Psoas muscle (tissue), 8 donors: ENCODE measurements at places on chromosomes 1 and 21. TPM values are rescaled to one million over a fixed set of nuclear protein-coding genes. Genes with fewer than 3 reads are reported as not detected.
A peak's percentile ranks its signal among the peaks of the same experiment; 100 is the strongest.

The PTPN7 gene
- polyA plus RNA-seq = 0.17 TPM

The GPR161 gene
- 0.46 TPM for polyA plus RNA-seq

The PTGFR gene
- 0.13 TPM for polyA plus RNA-seq

The NEXN gene
- polyA plus RNA-seq = 31.6 TPM

The S100B gene
- 1.7 TPM for polyA plus RNA-seq

The ELF3 gene
- 0.25 TPM for polyA plus RNA-seq

DNA sequence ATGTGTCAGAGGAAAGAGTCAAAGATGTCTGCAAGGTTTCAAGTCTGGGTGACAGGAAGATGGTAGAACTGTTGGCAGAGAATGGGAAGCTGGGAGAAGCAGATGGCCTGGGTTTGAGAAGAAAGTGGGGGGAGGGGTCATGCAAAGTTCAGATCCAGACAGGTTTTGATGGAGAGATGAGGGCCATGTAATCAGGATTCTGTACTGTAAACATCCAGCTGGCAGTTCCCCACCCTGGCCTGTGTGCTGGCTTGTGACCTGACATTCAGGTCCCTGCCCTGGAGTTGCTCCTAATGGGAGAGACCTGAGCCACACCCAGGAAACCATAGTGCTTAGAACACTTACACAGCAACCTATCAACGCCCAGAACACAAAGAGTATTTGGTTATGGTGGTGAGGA lies 15.6 kb upstream of the ETV3 start:
- no peak for DNase-seq

- DNase-seq = no peak
Measured at GRCh38 chr21:46253610-46254124, 25.1 kb upstream of the LSS start.

DNA sequence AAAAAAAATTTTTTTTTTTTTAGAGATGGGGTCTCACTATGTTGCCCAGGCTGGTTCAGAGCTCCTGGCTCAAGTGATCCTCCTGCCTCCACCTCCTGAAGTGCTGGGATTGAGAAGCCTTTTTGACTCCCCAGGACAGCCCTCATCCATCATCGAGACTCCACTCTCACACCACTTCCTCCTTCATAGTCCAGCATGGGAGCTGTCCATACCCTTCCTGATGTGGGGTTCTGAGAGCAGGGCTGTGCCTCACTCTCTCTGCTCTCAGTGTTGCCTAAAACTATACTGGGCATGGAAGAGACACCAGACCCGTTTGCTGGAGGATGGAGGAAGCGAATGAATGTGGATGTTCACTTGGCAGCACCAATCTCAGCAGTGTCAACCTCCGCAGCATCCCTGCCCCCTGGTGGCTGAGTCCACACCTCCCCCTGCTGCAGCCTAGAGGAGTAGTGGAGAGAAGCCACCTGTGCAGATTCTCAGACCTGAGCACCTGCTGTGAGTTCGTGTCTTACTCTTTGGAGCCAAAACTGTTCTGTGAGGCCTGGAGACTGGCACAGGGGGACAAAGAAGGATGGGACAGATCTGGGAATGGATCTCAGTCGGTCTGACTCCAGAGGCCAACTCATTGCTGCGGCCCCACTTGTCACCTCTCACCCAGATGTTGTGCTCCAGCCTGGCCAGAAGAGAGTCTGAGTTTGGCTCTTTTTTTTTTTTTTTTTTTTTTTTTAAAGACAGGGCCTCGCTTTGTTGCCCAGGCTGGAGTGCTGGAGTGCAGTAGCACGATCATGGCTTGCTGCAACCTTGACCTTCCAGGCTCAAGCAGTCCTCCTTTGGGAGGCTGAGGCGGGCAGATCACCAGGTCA lies 17.7 kb downstream of the TINAGL1 start:
- peak; percentile 85 for DNase-seq

- DNase-seq = no peak
Measured at GRCh38 chr1:51729824-51730301, 113.0 kb downstream of the OSBPL9 start.

DNA sequence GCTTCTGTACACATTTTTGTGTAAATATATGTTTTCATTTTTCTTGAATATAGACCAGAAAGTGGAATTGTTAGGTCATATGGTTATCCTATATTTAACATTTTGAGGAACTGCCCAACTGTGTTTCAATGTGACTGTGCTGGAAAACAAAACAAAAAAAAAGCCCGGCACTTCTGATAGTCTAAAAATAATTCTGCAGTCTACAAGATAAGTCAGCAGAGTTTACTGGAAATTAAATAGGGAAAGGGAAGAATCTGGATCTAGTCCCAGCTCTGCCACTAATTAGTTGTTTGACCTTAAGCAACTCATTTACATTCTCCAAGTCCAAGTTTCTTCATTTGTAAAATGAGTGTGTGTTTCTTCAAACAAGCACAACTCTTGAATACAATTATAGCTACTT lies 869.1 kb upstream of the B3GALT2 start:
- no peak for DNase-seq

DNA sequence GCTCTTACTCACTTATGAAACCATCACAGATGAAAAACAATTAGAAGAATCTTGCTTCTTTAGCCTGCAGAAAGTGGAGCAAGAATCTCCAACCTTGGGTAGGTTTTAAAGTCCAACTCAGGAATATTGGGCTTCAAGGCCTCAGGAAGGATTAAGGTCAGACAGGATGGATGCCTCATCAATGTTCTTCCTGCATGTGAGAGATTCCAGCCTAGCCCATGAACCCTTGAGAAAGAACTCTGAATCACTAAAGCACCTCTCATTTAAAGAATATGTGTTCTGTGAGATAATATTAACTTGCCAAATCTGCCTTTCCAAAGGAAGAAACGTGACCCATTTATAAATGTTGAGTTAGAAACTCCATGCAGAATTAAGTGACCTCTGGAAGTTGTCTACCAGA lies 345.2 kb upstream of the CAMK1G start:
- DNase-seq = no peak

DNA sequence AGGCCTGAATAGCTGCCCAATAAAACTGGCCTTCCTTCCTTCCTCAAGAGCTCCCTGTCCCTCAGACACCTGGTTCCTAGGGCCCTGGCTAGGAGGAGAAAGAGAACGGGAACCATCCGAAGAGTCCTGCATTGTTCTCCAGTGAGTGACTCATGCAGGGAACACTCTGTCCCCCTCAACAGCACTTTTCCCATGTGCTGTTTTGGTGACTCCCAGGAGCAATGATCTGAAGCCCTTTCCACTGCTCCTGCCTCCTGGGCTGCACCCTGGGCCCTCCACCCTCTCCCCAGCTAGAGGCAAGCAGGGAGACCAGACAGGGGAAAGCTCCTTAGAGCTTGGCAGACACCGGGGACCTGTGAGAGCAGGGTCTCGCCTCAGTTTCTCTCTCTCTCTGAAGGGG lies 18.9 kb downstream of the TNNT2 start:
- peak; percentile 27 for DNase-seq

DNA sequence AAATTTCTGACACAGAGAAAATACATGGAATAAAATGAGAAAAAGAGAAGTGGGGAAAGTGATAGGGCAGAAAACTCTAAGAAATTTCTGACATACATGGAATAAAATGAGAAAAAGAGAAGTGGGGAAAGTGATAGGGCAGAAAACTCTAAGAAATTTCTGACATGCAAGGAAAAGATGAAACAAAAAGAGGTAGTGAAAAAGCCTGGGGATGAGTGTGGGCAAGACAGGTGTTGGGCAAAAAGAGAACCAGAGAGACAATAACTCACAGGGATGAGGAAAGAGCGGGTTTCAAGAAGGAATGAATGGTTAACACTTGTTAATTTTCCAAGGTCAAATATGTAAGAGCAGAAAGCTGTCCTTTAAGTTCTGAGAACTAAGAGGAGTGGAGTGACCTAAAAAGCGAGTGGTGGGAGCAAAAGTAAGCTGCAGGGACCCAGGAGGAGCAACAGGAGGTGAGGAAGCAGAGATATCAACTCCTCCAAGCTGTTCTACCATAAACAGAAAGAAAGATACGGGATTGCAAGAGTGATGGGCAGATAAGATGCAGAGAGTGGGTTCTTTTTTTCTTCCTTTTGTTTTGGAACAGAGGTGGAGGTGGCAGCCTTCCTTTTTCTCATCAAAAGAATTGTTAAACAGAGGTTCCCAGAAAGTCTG lies 29.9 kb upstream of the EXO1 start:
- DNase-seq = no peak
